ENCODE measurements at places on chromosomes 5 and 9. TPM values are rescaled to one million over a fixed set of nuclear protein-coding genes. Genes with fewer than 3 reads are reported as not detected.

- no peak for DNase-seq
Observed at GRCh38 chr5:108639366-108639765, 108.3 kb upstream of the FER start.

VCAN gene
- total RNA-seq = not detected

- DNase-seq = no peak
Observed at GRCh38 chr5:19497229-19497815, 490.7 kb downstream of the CDH18 start.

GRXCR2 gene
- total RNA-seq = not detected

GRCh38 chr5:140677947-140678346 is 4.6 kb upstream of the DND1 start:
- DNase-seq = no peak

NXNL2 gene
- not detected for total RNA-seq

ZBTB43 gene
- total RNA-seq = 6.4 TPM

DNA sequence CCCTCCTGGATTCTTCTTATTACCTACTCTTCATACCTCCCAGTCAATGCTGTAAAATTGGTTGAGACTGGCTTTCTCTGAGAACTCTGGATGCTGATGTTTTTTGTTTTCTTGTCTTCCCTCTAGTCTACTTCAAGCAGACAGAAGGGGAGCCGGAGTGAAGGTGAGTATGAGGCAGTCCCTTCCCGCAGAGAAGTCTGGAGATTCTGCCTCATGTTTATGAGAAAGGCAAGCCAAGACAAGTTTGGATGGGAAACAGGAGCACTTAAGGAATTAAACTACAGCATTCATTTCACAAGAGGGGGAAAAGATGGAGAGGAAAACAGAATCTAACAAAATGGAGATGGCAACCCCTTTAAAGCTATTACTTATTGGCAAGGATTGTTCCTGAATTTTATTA is 246.1 kb downstream of the TRIM32 start:
- DNase-seq = no peak

- DNase-seq = no peak
Observed at GRCh38 chr5:7828269-7828668, 22.7 kb downstream of the CFAP90 start.

DNA sequence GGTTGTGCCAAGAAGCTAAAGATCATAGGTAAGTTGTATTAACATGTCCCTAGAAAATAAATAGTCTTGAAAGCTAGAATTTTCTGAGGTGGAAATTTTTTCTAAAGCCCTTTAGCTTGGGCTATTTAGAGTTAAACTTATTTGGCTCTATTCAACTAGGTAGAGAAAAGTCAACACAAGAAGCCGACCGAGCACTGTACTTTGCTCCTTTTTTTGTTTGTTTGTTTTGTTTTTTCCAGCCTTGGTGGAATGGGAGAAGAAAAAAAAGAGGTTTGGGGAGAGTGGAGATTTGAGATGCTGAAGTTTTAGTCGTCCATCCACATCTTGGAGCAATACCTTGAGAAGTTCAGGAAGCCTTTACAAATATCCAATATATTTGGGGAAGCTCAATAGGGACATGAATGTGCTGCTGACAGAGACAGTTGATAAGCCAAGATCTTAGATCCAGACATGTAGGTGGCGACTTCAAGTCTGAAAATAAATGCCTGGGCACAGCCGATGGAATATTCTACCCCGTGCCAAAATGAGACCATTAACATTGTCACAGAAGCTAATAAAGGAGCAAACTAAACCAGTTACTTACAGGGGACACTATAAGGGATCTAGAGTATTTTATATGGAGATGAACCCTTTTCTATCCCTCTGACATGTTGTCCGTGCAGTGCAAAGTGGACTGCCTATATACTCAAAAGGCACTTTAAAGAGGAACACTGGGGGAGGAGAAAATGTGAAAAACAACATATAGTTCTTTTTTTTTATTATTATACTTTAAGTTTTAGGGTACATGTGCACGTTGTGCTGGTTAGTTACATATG is 466.1 kb downstream of the PTPRD start:
- DNase-seq = no peak

DNM1 gene
- total RNA-seq = 1.8 TPM

PCDHB16 gene
- not detected for total RNA-seq

- DNase-seq = no peak
Observed at GRCh38 chr9:100309992-100310391, 42.8 kb downstream of the TEX10 start.

GRCh38 chr5:75509956-75510355 is 1.5 kb downstream of the CERT1 start:
- no peak for DNase-seq

DNA sequence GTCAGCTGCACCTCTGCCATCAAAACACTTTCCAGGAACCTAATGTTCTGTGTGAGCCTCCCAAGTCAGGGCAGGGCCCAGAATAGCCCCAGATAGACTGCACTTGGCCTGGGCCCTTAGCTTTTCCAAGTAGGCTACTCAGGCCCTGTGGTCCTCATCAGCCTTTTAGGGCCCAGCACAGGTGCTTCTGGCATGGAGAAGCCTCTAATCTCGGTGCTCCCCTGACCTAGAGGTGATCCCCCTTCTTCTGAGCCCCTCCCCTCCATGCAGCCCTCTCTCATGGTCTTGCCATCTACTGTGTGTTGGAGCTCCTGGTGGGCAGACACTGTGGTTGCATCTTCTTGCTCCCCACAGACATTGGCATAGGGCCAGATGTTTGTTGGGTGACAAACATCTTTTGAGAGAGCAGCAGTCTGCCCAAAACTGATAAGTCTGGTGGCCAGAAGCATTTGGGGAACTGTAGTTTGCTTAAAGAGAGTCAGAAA is 28.1 kb downstream of the FRMPD1 start:
- no peak for DNase-seq

- no peak for DNase-seq
Observed at GRCh38 chr5:3002230-3002629, 250.8 kb upstream of the IRX2 start.

DNA sequence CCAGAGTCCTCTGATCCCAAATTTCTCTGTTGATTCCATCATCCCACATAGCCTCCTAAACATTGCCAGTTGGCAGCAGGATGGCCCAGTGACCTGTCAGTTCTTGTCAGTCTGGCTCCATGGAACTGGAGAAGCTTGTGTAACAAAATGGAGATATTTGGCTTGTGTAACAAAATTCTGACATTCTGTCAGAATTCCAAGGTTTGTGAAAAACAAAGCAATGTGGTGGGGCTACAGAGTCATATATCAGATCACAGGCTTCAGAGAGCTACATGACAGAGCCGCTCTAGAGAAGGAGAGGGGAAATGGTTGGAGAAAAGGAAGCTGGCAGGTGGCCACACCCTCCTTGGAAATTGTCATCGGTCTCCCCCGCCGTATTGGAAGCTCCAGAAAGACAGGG is 75.4 kb upstream of the MAN2A1 start:
- DNase-seq = no peak

DNA sequence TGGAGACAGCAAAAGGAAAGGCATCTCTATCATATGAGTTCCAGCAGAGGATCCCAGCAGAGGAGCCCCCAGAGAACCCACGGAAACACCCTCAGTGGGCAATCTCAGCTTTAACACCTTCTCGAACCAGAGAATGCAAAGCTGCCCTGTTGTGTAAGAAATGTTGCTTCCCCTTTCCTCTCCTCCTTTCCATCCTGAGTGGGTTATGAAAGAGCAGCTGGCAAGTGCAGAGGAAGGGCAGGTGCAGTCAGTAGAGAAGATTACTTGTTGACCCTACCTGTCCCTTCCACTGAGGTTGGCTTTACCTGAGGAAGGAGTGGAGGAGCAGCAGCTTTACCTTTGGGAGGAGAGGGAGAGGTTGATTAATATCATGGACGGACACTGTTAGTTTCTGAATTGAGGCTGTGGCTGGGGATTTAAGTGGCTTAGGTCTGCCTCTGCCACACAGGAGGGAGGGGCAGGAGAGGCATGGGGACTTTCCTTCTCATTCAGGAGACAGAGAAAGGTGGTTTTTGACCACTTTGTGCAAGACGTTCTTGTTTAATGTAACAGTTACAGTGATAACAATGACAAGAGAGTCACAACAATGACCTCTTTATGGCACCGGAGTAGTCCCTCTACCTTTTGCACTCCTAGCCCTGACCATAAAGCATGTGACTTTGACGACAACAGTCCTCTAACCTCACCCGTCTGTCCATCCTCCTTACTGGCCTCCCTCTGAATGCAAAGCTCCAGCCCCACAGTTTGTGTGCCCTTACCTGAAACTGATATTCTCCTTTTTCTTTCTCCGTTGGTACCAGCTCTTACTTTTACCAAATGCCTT is 254.8 kb downstream of the NSG2 start:
- DNase-seq = no peak

NDUFS6 gene
- total RNA-seq = 58.7 TPM

- no peak for DNase-seq
Observed at GRCh38 chr5:142758062-142758795, 11.9 kb upstream of the ARHGAP26 start.

ECM2 gene
- total RNA-seq = not detected

ZNF484 gene
- total RNA-seq = 9.4 TPM

DNA sequence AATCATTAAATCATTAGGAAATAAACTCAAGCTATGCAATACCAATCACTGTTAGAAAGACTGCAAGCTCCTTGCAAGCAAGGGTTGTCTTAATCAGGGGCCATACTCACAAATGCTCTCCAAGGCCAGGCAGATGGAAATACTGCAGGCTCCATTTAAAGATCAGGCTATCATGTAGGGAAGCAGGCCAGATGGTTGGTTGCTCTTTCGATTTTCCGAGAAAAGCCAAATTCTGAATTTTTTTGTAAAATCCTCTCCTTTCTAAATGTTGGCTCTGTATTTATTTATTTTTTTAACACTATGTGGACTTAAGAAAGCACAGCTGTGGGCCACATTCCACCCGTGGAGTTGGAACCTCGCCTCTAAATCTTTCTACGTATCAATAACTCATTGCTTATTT is 127.1 kb downstream of the GLIS3 start:
- no peak for DNase-seq

DNA sequence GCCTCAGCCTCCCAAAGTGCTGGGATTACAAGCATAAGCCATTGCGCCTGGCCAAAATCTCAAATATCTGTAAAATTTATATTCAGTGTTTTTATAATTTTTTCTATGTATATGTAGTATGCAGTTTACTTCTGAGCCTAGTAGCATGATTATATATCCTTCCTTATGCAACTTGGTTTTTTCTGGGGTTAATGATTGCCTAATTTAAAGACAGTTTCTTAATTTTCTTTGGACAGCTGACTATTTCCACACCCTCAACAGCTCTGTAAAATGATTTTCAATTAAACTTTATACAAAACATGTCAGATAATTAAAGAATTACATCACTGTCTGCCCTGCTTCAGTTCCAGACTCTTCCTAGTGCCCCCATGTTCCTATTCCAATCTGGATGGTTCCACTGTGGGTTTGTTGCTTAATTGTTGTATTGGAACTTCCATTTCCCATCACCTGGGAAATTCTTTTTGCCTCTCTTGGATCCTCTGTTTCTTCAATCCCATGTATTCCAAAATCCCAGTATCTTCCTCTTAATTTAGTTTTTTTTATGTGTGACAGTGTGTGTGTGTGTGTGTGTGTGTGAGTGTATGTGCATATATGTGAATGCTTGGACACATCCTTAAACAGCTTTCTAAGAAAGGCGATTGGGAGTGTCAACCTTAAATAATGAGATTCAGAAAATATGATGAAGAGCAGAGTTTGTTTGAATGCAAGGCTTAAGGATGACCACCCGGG is 53.2 kb downstream of the C5orf22 start:
- DNase-seq = no peak

ST6GALNAC6 gene
- total RNA-seq = 51.3 TPM

DNA sequence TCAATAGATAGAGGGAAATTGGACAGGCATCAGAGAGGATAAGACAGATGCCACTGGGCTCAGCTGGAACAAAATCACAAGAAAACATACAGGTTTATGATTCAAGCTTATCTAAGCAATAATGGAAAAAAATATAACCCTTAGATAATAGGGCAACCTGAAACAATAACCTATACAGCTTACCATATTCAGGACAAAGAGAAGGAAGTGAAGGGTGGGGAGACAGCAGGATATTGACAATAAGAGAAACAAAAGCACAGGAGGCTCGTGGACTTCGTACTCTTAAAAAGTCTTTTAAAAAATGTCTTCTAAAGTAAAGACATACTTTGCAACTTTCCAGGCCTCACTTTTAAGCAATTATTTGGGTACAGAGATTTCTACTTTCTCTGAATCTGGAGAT is 225.3 kb downstream of the NTRK2 start:
- DNase-seq = no peak

DNA sequence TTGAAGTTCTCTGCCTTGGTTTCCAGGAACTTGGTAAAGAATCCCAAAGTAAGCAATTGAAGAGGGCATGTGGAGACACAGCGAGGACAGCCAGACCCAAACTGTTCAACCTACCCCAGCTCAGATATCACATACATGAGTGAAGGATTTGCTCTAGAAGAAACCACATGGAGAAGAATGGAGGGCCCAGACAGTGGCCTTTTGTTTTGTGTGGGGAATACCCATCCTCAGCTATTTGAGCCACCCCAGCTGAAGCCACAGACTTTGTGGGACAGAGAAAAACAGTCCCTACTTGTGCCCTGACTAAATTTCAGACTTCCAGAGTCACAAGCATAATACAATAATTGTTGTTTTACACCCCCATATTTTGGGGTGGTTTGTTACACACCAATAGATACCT is 387.1 kb downstream of the ZSWIM6 start:
- DNase-seq = no peak

LHFPL2 gene
- 24.0 TPM for total RNA-seq

GRCh38 chr5:180330270-180330648 is 22.9 kb downstream of the GFPT2 start:
- DNase-seq = no peak

- DNase-seq = no peak
Observed at GRCh38 chr9:99736291-99736690, 85.4 kb upstream of the NR4A3 start.

DNA sequence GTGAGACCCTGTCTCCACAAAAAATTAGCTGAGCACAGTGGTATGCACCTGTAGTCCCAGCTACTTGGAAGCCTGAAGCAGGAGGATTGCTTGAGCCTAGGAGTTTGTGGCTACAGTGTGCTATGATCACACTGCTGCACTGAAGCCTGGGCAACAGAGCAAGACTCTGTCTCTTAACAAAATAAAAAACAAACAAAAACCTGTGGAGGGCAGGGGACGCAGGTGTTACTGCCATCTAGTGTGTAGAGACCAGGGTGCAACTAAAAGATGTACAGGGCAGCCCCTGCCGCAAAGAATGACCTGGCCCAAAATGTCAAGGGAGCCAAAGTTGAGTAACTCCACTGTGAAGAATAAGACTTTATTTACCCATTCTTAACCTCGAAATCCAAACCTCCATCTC is 27.1 kb downstream of the ASPN start:
- peak; percentile 15 for DNase-seq

LRRTM2 gene
- not detected for total RNA-seq

GRCh38 chr9:106745457-106745856 is 117.5 kb upstream of the ZNF462 start:
- no peak for DNase-seq

GRCh38 chr9:100775912-100776311 is 198.0 kb downstream of the CAVIN4 start:
- no peak for DNase-seq

THBS4 gene
- 3.9 TPM for total RNA-seq

DNA sequence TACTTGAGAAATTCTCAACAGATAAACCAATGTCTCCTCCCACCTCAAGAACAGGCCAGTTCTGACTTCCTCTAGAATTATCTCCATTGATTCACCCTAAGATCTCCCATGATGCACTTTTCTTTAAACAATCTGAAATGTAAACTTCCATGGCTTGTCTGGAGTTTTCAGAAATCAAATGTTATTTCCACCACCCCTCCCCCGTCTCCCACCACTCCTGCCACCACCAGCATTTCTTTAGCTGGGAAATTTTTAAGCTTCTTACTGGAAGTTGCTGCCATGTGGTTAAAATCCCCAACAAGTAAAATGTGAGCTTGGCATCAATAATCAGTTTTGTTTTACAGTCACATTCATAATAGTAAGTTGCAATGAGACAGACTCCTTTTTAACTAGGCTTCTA is 32.8 kb upstream of the BASP1 start:
- DNase-seq = no peak

Data from OCI-LY7 (cell line).